ENCODE measurements at places on chromosomes 12 and 14. TPM values are rescaled to one million over a fixed set of nuclear protein-coding genes. Genes with fewer than 3 reads are reported as not detected.

DNA sequence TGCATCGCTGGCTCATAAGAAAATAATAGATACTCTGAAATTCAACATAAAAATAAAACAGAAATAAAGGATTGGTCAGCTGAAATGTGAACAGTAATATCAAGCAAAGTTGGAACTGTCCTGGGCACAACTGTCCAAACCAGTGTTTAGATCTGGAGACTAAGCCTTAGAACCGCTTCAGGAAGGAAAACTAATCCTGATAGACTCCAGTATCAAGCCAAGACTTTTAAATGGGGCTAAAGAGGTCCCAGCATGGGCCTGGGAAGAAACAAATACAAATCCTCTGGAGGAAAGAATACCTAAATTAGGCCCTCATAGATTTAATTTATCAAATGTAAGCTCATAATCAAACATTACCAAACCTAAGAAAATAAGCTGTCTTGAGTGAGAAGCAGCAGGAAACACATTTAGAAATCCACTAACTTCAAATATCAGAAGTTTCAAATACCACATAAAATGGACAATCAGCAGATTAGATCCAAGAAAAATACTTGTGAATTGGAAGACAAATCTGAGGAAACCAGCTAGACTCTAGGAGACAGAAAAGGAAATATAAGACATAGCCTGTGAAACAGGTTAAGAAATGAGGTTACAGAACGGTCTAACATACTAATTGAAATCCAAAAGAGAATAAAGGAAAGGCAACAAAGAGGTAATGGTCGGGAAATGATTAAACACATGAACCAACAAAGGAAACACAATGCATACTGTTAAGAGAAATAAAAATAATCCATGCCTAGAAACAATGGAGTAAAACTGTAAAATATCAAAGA, 27.6 kb downstream of the SCAF11 start:
- DNase-seq = no peak

The RTN1 gene
- 28.6 TPM for total RNA-seq

The REM2 gene
- total RNA-seq = 1.2 TPM

The RNF212B gene
- not detected for total RNA-seq

DNA sequence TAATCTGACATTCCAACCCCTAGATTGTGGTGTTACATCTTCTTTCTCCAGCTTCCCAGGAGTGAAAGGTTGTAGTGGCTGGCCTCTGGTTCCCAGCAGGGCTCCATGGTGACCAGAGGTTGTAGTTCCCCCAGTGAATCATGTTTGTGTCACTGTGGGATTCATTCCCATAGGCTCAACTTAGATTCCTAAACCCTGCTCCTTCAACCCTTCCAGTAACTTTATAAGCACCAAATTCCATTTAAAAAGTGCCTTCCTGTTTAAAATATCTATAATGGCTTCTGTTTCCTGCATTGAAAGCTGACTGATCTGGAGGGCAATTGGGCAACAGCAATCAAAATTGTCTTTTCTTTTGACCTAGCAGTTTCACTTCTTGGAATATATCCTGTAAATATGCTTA, 40.5 kb upstream of the TBC1D15 start:
- DNase-seq = no peak

- no peak for DNase-seq
Measured at GRCh38 chr14:74586681-74587362, 25.2 kb downstream of the LTBP2 start.

GRCh38 chr12:4383304-4383865, 3.9 kb upstream of the FGF23 start:
- no peak for DNase-seq

The NUBPL gene
- 9.7 TPM for total RNA-seq

The LIN7A gene
- 4.8 TPM for total RNA-seq

All from omental fat pad (tissue), 4 donors.